A549 treated with Hydrocortisone at 1 μM for 4 hours (cell line): ENCODE measurements at places on chromosomes 4 and X. TPM values are rescaled to one million over a fixed set of nuclear protein-coding genes. Genes with fewer than 3 reads are reported as not detected.

Gene SEC24B
- 15.3 to 24.3 TPM (median 19.7 TPM) in 5 replicates for total RNA-seq

Gene HSFX3
- not detected in 5 replicates for total RNA-seq

Gene ELF4
- total RNA-seq: 23.0 to 31.9 TPM (median 26.8 TPM) in 5 replicates

Gene GRID2
- not detected in 5 replicates for total RNA-seq

Gene KIAA0232
- total RNA-seq: 11.1 to 22.9 TPM (median 16.5 TPM) in 5 replicates

Gene SAGE1
- not detected in 5 replicates for total RNA-seq

Gene BBS12
- 2.0 to 3.1 TPM (median 2.8 TPM) in 5 replicates for total RNA-seq

Gene SOWAHD
- 0.10 to 0.14 TPM in 2 of 5 replicates, not detected in the others for total RNA-seq

Gene GYPA
- total RNA-seq: not detected in 5 replicates

Gene RAB28
- total RNA-seq: 8.4 to 10.1 TPM (median 9.4 TPM) in 5 replicates

Gene ELK1
- 34.9 to 38.6 TPM (median 35.6 TPM) in 5 replicates for total RNA-seq

Gene MAGEA1
- total RNA-seq: 0.05 to 0.09 TPM (median 0.06 TPM) in 4 of 5 replicates, not detected in the other

Gene LUZP4
- total RNA-seq: not detected in 5 replicates

Gene ZXDA
- 1.3 to 2.0 TPM (median 1.7 TPM) in 5 replicates for total RNA-seq

Gene SYP
- total RNA-seq: 2.5 to 2.9 TPM (median 2.8 TPM) in 5 replicates

Gene CYLC1
- not detected in 5 replicates for total RNA-seq

Gene DGAT2L6
- not detected in 5 replicates for total RNA-seq

Gene TECRL
- not detected in 5 replicates for total RNA-seq

Gene RAB41
- total RNA-seq: not detected in 5 replicates

Gene P2RY4
- 0.05 to 0.06 TPM in 2 of 5 replicates, not detected in the others for total RNA-seq

Gene FAAH2
- total RNA-seq: 0.06 to 0.16 TPM (median 0.11 TPM) in 4 of 5 replicates, not detected in the other

Gene POF1B
- 2.0 to 2.9 TPM (median 2.3 TPM) in 5 replicates for total RNA-seq

Gene XKRX
- total RNA-seq: 0.55 to 1.1 TPM (median 0.82 TPM) in 5 replicates

Gene CXCL11
- total RNA-seq: 0.10 to 0.33 TPM (median 0.21 TPM) in 5 replicates

Gene LONRF3
- total RNA-seq: 3.0 to 3.6 TPM (median 3.4 TPM) in 5 replicates

Gene CT45A2
- 0.10 TPM in 1 of 5 replicates, not detected in the others for total RNA-seq

Gene PDGFC
- total RNA-seq: 2.2 to 4.0 TPM (median 2.6 TPM) in 5 replicates

Gene TBC1D9
- total RNA-seq: 5.4 to 8.2 TPM (median 6.4 TPM) in 5 replicates

Gene NDUFA1
- 236 to 273 TPM (median 252 TPM) in 5 replicates for total RNA-seq

Gene ASMT
- total RNA-seq: 0.15 to 0.25 TPM (median 0.17 TPM) in 5 replicates

Gene AADAT
- 7.4 to 8.7 TPM (median 8.4 TPM) in 5 replicates for total RNA-seq

Gene SMIM31
- total RNA-seq: 0.16 to 0.25 TPM (median 0.22 TPM) in 3 of 5 replicates, not detected in the others

Gene ATP1B4
- 0.01 TPM in 1 of 5 replicates, not detected in the others for total RNA-seq

Gene EDNRA
- total RNA-seq: 0.23 to 0.43 TPM (median 0.36 TPM) in 5 replicates

Gene RNF150
- total RNA-seq: 0.25 to 0.38 TPM (median 0.32 TPM) in 5 replicates

Gene XAGE2
- total RNA-seq: not detected in 5 replicates

Gene PTCHD1
- total RNA-seq: not detected in 5 replicates

Gene ANOS1
- total RNA-seq: 0.02 to 0.10 TPM (median 0.05 TPM) in 5 replicates

Gene EXOC1L
- total RNA-seq: not detected in 5 replicates

Gene ARSH
- not detected in 5 replicates for total RNA-seq

Gene GYG2
- 3.4 to 5.1 TPM (median 4.5 TPM) in 5 replicates for total RNA-seq

Gene FMR1
- total RNA-seq: 17.1 to 22.9 TPM (median 21.3 TPM) in 5 replicates
